NCI-H774 (cell line): ENCODE measurements at places on chromosomes 13 and 19.

GRCh38 chr13:76035711-76036110, 399.6 kb downstream of the LMO7 start:
- no peak for DNase-seq

GRCh38 chr13:26601669-26602068, 44.2 kb downstream of the WASF3 start:
- DNase-seq: no peak

DNA sequence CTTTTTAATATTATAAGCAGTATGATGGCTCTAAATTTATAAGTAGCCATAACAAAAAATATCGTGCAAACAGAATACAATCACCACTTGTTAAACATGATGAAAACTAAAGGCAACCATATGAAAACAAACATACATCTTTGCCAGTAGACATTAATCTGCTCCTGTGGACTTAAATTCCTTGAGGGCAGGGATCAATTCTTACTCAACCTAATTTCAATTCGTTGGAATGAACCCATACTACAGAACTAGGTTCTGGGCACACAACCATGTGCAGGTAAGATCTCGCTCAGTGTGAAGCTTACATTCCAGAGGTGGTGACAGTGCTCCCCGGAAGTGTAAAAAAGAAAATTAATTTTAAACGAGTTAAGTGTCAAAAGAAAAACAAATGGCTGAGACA, 13.4 kb downstream of the TBC1D4 start:
- DNase-seq: no peak

- DNase-seq: no peak
These were observed 266.7 kb downstream of the FOXO1 start for GRCh38 chr13:40399756-40400155.

DNA sequence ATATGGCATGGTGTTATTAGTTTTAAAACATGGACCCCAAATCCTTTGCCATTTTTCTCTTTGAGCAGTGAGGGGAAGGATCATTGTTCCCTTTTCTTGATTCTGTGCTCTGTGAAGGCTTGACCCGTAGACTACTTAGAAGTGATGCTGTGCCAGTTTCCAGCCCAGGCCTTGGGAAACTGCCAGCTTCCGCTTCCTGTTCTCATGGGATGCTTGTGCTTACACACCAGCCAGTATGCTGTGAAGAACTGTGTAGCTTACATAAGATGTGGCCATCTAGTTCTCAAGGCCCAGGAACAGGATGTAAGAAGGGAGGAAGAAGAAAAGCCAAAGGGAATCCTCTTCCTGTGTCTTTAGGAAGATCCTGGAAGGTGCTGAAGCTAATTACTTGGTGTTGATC, 180.9 kb downstream of the PCCA start:
- no peak for DNase-seq

DNA sequence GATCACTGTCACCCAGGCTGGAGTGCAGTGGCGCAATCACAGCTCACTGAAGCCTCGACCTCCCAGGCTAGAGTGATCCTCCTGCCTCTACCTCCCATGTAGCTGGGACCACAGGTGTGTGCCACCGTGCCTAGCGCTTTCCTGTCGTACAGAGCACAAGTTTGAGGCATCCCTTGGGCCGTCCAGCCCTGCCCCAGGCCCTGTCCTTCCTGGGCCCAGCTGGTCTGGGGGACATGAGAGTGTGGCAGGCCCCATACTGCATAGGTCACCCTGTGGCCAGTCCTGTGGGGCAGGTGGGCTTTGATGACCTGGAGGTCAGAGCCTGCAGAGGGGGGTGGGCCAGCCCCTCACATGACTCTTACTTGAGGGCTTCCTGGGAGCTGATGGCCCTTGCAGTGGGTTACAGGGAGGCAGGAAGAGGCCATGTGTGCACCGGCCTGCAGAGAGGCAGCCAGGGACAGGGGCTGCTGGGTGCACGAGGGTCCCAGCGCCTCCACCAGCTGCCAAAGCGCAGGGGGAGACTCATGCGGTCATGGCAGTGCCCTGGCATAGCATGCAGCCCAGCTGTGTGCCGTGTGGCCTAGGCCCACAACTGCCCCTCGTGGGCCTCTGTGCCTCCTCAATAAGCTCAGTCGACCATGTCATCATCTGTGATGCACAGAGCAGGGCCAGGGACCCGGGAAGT, 61.4 kb downstream of the KDM4B start:
- DNase-seq: no peak

GRCh38 chr13:97116754-97117153, 105.4 kb upstream of the MBNL2 start:
- peak; percentile 75 for DNase-seq

- no peak for DNase-seq
These were observed 78.5 kb upstream of the UBAC2 start for GRCh38 chr13:99122171-99122570.

DNA sequence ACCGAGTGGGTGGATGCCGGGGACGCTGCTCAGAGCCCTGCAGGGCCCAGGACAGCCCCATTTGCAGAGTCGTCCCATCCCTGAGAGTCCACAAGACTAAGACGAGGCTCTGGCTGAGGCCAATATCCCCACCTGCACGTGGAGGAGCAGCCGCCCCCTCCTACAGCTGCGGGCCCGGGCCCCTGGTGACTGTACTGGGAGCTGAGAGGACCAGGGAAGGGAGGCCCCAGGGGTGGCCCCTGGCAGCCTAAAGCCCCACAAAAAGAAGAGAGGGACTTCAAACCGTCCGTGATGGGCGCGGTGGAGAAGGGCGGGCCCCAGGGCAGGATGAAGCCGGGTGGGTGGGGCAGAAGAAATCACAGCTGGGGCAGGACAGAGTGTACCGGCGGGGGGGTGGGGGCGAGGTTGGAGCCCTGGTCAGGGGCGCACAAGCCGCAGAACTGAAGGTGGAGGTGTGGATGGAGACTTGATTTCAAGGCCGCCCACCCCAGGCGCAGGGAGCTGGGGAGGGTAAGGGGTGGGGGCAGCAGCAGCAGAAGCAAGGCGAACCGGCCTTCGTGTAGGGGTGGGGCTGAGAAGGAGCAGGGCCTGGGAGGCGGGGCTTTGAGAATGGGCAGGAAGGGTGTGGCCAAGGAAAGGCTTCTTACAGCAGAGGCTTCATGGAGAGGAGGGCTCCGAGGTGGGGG, 12.9 kb downstream of the CFD start:
- no peak for DNase-seq

- DNase-seq: no peak
These were observed 157.6 kb downstream of the KLF5 start for GRCh38 chr13:73216381-73216831.

GRCh38 chr19:29695765-29696564, 19.1 kb downstream of the C19orf12 start:
- no peak for DNase-seq

- DNase-seq: no peak
These were observed 34.2 kb downstream of the GPR42 start for GRCh38 chr19:35404879-35405622.

DNA sequence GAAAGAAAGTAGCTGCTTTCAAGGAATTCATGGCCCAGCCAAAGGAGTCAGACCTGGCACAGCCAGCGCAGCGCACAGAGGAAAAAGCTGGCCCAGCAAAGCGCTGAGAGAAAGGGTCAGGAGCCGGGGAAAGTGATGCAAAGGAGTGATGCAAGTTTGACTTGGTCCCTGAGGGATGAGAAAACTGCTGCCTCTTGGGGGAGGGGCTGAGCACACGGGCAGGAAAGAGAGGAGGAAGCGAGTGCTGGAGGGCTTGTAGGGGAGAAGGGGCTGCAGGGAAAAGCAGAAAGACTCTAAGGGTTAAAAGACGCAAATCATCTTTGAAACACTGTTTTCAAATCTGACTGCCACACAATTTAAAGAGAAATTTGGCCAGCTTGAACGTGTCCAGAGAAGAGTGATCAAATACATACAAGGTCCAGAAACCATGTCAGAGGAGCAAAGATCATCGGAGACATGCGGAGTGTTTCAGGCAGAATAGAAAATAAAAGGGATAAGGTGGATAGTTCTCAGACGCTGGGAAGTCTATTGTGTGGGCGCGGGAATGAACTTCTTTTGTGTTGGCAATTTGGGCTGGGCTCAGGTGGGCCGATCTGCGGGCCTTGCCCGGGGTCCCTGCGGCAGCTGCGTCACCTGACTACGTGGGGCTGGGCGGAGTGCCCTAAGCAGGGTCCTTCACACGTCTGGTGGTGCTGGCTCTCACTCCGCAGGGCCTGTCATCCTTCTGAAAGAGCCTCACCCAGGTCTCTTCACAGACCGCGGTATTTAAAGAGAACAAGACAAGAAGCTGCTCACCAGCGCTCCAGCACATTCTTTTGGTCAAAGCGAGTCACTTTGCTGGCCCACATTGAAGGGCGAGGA, 18.1 kb downstream of the N4BP2L1 start:
- DNase-seq: no peak

GRCh38 chr19:8615813-8616596, 5.5 kb upstream of the ADAMTS10 start:
- no peak for DNase-seq

DNA sequence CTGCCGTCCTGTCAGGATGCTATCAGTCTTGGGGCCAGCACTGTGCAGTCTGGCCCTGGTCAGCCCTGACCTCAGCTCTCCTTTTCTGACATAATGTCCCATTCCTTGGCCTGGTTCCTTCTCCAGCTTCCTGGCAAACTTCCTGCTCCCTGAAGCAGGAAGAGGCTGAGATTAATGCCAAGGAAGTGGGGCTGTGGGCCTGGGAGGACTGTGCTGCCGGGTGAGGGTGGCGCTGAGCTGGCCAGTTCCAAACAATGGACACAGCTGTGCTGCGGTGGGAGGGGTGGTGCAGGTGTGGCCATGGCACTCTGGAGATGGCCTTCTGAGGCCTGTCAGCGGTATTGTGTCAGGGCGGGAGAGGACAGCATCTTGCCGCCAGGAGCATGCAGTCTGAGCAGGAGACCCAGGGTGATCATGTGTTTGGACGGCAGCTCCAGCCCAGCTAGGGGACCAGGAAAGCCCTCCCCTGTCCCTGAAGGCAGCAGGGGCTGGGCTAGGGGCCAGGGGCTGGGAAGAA, 30.9 kb downstream of the TUBA3C start:
- DNase-seq: no peak

DNA sequence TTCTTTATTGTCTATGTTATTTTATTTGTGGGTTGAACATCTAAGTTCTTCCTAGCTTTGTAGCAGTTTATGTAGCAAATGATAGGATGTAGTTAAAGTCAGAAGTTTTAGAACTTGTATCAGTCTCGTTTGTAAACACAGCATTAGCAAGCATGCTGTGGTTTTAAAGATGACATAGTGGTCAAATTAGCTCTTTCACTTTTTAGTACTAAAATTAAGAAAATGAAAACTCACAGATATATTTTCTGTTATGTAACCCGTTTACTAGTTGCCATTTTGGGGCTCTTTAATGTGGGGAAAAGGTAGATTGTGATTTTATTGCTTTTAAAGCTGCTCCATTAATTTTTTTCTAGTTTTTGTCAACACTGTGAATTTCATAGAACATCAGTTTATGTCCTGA, 216.5 kb downstream of the PCCA start:
- DNase-seq: no peak

GRCh38 chr19:51546650-51547396, 15.4 kb upstream of the SIGLEC6 start:
- no peak for DNase-seq

DNA sequence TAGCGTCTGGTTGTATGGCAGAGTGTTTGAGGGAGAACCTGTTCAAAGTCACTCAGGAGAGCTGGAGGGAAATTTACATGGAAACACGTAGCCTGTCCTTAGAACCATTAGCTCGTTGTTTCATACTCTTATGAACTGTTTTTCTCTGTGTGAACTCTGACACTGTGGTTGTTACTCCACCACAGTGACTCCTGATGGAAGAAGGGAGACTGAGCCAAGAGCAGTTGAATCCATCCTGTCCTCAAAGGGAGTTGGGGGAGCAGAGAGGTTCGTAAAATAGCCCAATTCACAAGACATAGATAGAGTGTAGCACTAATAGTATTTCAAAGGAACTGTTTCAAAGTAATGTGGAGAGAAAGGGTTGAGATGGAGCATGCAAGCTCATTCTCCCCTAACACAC, 964.8 kb downstream of the PCDH9 start:
- no peak for DNase-seq

DNA sequence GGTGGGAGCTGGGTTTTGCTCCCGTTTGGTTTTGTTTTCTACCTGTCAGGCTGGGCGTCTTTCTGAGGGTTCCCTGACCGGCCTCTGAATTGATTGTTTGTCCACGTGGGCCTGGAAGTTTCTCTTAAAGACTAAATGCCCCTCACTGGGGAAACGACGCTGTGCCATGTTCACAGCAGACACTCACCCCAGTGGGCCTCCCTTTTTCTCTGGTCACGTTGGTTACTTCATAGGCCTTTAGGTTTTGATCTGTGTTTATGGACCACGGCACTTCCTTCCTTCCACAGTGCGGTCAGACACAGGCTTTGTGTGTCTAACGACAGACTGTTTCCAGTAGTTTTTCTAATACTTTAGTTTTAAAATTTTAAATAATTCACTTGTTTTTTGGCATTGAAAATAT, 20.1 kb upstream of the NDUFS7 start:
- no peak for DNase-seq

GRCh38 chr19:15129856-15130585, 22.8 kb downstream of the SYDE1 start:
- peak; percentile 2 for DNase-seq

DNA sequence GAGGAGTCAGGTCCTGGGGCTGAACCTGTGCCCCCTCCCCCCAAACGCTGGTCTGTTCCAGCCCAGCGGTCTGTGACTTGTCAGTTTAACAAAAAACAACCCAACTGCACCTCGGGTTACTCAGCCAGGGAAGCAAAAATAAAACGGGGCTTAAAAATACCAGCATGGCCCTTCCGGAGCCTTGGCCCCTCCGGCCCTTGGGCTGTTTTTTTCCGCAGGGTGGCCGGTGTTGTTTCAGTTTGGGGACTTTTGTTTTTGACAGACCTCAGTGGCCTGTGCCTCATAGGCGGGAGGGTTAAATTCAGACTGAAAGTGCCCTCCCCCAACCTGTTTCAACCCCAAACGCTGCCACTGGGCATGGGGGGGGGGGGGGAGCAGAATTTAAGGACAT, 4.0 kb downstream of the TCF3 start:
- no peak for DNase-seq

GRCh38 chr19:28652765-28653164, 560.2 kb downstream of the UQCRFS1 start:
- DNase-seq: no peak

DNA sequence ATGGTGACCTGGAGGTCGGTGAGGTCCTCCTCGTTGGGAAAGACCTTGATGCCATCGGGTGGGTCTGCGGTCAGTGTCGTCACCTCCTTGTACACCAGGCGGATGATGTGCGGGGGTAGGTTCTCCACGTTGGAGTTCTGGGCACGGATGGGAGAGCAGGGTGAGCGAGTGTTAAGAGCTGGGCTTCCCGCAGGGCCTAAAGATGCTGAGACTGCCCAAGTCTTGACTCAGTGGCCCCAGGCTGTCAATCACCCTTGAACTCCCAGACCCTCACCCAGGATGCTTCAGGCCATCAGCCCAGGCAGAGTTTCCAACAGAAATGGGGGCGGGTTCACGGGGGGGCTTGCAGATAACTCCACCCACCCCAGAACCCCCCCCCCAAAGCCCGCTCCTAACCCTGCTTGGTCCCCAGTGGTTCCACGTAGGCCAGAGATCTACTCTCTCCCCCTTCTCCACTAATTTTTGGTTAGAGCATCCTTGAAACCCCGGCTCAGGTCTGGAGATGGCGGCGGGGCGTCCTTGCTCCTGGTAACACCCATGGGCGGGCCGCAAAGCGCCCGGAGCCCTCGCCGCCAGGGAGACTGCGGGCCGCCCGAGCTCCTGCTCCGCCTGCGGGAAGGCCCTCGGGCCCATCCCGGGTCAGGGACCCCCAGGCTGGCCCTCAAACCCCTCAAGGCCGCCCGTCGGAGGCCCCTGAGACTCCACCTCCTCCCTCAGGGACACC, 600 bp downstream of the UBE2S start:
- peak; percentile 2 for DNase-seq

- no peak for DNase-seq
These were observed 2.5 kb downstream of the PDE4A start for GRCh38 chr19:10422846-10423245.
